ENCODE measurements at places on chromosomes 5 and 9.

- DNase-seq, result no peak
Measured at GRCh38 chr5:151033217-151033934, 13.0 kb downstream of the GPX3 start.

GRCh38 chr5:66741394-66741793 is 145.2 kb downstream of the MAST4 start:
- DNase-seq, result no peak

DNA sequence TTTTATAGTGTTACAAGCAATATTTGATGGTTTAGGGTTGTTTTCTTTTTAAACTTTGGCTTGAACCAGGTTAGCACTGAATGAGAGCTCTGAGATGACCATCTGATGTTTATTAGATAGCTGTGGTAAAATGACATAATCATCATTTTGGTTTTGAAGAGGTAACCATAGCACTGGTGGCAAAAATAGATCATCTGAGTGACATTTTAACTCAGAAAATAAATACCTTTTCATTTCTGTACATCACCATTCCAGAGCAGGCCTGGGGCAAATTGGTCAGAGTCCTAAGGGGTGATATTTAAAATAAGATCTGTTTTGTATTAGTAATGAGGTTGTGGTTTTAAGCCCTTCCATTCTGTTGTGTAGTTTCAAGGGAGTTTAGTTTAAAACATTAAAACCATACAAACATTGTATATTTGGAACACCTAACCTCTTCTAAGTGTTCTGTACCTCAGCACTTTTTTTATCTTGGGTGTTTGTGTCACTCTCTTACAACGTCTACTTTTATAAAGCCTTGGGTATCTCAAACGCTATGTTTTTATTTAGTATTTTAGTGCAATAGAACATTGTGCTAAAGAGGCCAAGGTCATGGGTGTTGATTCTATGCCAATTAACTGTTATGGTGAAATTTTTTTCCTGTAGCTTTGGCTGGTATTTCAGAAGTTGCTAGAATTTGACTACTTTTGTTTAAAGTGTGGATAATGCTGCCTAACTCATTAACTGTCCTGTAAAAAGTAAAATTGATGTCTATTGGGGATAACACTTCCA is 166.1 kb downstream of the CD180 start:
- no peak for DNase-seq

GRCh38 chr9:132989414-132989996 is 11.0 kb downstream of the GFI1B start:
- no peak for DNase-seq

GRCh38 chr5:139634541-139634940 is 13.6 kb upstream of the CXXC5 start:
- DNase-seq, result no peak

DNA sequence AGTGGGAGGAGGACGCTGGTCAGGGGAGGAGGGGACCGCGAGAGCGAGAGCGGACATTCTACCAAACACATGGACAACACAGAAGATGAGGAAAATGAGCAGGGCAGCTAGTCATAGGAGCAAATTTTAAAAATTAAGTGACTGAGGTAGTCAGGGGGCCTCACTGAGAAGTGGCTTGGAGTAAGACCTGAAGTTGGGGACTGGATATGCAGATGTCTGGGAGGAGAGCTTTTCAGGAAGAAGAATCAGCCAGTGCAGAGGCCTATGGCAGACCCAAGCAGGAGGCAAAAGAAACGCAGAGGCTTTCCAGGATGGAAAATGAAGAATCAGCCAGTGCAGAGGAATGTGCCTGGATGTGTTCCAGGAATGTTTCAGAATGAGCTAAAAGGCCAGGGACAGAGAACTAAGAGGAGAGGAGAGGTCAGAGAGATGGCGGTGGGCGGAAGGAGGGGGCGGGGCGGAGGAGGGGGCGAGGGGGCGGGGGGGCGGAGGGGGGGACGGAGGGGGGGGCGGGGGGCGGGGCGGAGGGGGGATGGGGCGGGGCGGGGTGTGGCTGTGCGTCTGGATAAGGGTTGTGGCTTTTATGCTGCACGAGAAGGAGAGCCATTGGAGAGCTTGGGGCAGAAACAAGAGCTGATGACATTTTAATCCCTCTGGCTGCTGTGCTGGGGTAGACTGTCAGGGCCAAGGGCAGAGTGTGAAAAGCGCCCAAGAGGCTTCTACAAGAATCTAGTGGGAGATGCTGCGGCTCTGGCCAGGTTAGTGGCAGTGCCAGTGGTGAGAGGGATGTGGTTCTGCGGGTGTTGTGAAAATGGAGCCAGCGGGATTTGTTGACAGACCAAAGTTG is 129.6 kb downstream of the KCNIP1 start:
- DNase-seq, result peak; percentile 60

GRCh38 chr5:17219469-17219868 is 2.0 kb downstream of the BASP1 start:
- DNase-seq, result no peak

DNA sequence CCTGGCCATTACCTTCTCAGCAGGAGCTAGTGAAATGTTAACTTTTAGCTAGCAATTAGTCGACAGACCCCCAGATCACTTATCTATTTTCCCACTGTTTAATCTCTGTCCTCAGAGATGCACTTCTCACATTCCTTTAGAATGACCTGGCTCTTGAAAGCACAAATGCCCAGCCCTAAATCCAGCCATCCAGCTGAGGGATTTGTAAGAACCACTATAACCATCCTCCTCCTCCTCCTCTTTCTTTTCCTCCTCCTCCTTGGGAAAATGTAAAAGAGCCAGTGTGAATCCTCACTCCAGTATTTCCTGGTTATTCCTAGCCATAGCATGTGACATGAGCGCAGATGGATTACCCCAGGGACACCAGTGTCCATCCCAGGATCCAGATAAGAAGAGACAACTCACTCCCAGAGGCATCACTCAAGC is 124.3 kb downstream of the ENC1 start:
- DNase-seq, result no peak

- DNase-seq, result peak; percentile 72
Measured at GRCh38 chr5:71830681-71831539, 111.8 kb downstream of the CARTPT start.

- no peak for DNase-seq
Measured at GRCh38 chr9:21848615-21849014, 46.2 kb downstream of the MTAP start.

GRCh38 chr5:127061956-127062355 is 11.3 kb downstream of the C5orf63 start:
- no peak for DNase-seq

DNA sequence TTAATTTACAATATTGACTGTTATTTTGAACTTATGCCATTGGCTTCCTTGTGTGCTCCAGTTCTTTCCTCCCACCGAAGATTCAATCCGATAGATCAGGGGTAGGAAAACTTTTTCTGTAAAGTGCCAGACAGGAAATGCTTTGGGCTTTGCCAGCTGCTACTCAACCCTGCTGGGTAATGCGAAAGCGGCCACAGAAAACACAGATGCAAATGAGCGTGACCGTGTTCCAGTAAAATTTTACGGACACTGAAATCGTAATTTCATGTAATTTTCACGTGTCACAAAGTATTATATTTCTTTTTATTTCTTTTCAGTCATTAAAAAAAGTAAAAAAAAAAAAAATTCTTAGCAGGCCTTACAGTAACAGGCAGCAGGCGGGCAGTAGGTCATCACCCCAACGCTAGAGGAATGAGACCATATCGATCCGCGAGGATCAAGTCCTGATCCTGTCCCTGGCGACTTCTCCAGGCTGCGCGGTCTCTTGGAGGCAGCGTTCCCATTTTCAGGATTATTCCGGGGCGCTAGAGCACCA is 599 bp downstream of the NMRK1 start:
- no peak for DNase-seq

GRCh38 chr5:169125571-169125970 is 175.4 kb downstream of the SLIT3 start:
- no peak for DNase-seq

GRCh38 chr9:126692041-126692758 is 78.5 kb downstream of the LMX1B start:
- no peak for DNase-seq

DNA sequence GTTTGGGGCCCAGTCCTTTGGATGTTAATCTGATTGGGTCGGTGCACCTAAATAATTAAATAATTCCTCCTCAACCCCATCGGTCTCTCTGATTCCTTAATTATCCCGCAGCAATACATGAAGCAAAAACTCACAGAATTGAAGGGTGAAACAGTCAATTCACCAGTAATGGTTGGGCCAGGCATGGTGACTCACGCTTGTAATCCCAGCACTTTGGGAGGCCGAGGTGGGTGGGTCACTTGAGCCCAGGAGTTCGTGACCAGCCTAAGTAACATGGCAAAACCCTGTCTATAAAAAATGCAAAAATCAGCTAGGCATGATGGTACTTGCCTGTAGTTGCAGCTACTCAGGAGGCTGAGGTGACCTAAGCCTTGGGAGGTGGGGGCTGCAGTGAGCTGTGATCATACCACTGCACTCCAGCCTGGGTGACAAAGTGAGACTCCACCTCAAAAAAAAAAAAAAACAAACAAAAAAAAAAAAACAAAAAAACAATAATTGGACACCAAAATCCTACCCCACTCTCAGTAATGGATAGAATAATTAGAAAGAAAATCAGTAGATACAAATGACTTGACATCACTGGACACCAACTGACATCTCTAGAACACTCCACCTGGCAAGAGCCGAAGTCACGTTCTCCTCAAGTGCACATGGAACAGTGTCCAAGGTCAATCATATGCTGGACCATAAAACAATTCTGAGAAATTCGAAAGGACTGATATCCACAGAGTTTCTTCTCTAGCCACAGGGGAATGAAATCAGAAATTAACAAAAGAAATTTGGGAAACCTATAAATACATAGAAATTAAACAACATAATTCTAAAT is 5.3 kb downstream of the ABO start:
- DNase-seq, result no peak
